Cardiac fibroblast (primary cell): ENCODE measurements at places on chromosomes 1 and 21.
A peak's percentile ranks its signal among the peaks of the same experiment; 100 is the strongest.

- DNase-seq, result no peak
Observed at GRCh38 chr21:29951911-29952310, 12.1 kb upstream of the GRIK1 start.

- no peak for DNase-seq
Observed at GRCh38 chr1:223525957-223526356, 132.7 kb downstream of the CCDC185 start.

GRCh38 chr1:228293393-228293792 is 85.5 kb downstream of the OBSCN start:
- DNase-seq, result no peak

DNA sequence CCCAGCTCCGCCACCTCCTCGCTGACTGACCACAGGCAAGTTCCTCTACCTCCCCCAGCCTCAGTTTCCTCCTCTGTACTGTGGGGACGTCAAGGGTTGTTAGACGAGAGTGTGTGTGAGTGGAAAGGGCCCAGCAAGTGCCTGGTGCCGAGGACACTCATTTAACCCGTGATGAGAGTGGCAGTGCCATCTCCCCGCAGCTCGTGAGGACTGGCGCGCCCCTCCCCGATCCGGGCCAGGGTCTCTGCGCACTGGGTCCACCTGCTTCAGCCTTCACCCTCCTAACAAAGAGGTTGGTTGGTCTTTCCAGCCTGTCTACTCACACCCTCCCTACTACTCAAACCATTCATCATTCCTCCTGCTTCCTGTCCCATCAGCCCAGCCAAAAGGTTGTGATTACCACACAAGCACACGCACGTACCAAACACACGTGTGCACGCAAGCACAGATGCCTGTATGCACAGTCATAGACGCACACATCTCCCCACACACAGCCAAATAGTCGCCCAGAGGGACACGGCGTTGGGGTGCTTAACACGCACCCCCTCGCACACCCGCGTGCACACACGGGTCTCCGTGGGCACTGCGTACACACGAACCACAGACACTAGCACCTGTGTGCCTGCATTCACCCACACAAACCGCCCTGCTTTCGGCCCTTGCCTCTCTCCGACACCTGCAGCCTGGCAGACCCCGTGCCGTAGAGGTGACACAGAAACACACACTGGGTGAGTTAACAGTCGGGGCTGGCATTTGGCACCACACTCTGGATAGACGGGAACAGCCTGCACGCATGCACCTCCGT is 39.3 kb downstream of the TAS1R2 start:
- no peak for DNase-seq

- no peak for DNase-seq
Observed at GRCh38 chr1:112703706-112704105, 3.2 kb downstream of the RHOC start.

- DNase-seq, result no peak
Observed at GRCh38 chr1:32334864-32335534, 1.0 kb downstream of the MARCKSL1 start.

GRCh38 chr1:184635347-184635979 is 119.2 kb downstream of the EDEM3 start:
- DNase-seq, result no peak

GRCh38 chr21:45830221-45830640 is 151.3 kb upstream of the COL6A1 start:
- no peak for DNase-seq

DNA sequence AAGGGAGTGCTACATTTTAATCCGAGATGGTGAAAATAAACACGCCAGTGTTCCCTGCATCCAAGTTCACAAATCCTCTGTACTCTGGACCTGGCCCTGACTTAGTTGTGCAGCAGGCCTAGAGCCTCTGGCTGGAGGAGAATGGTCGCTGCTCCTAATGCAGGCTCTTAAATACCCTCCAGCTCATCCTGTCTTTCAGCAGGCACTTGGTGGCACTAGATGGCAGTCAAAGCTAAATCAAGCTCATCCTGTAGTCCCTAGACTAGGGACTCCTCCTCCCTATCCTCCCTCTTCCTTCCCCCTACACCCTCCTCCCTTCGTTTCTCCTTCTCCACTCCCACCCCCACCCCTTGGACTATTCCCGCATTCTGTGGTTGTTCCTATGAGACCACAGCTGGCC is 41.6 kb upstream of the MTR start:
- peak; percentile 32 for DNase-seq

GRCh38 chr21:32325706-32326105 is 27.1 kb downstream of the MRAP start:
- DNase-seq, result no peak
